Large intestine (tissue), 12 donors: ENCODE measurements at places on chromosomes 5 and 9. TPM values are rescaled to one million over a fixed set of nuclear protein-coding genes. Genes with fewer than 3 reads are reported as not detected.

PCDHGC3 gene
- polyA plus RNA-seq, result 30.4 TPM

IL5 gene
- 0.07 TPM for polyA plus RNA-seq

DNA sequence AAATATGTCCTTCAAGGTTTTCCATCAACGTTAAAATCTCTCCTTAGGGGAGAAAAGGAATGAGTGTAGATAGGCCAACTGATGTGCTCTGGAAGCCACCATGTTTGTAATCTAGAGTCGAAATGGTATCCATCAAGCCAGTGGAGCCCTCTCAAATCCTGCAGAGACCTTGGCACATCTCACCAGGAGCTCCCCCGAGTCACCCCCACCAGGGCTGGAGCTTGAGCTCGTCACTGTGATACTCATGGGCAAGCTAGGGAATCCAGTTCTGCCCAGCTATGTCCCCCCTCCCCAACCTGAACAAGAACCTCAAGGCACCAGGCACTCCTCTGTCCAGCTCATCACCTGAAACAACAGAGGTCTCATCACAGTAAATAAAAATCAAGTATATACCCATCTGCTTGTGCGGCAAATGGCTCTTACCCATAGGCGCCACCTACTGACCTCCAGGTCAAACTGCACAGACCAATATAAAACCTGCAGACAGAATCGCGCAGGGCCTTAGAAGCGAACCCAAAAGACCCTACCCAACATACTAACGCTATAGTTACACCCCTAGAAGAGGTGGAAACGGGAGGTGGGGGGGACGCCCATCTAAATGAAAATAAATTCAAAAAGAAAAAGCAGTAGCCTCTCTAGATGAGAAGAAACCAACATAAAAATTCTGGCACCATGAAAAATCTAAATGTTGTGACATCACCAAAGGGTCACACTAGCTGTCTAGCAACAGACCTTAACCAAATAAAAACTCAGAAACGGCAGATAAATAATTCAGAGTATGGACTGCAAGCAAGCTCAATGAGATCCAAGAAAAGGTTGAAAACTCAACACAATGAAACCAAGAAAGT, 75.0 kb downstream of the TTC39B start:
- H3K4me3 ChIP-seq, result no peak overlapping the region
- DNase-seq, result no peak
- no peaks in the 10 kb centered on the region for H3K4me1 ChIP-seq
- no peak overlapping the region for H3K27ac ChIP-seq
- peaks cover 2% of the 10 kb centered on the region for H3K36me3 ChIP-seq

- H3K36me3 ChIP-seq, result no peaks in the 10 kb centered on the region
- no peaks in the 10 kb centered on the region for H3K4me1 ChIP-seq
- H3K27me3 ChIP-seq, result no peaks in the 10 kb centered on the region
- H3K27ac ChIP-seq, result no peak within 1 kb of the TSS
- no peak for DNase-seq
These were observed at the start of gene PCDHA10 for GRCh38 chr5:140855772-140856674. Gene PCDHA10, plus strand, starts transcription at chr5:140855897. Its CDS starts 152 bp downstream, at chr5:140856049.

GRCh38 chr9:130963337-130963908, 24.4 kb upstream of the FIBCD1 start:
- H3K27ac ChIP-seq, result no peak overlapping the region
- H3K4me3 ChIP-seq, result no peak overlapping the region
- DNase-seq, result no peak
- H3K4me1 ChIP-seq, result no peaks in the 10 kb centered on the region
- no peaks in the 10 kb centered on the region for H3K36me3 ChIP-seq

- no peaks in the 10 kb centered on the region for H3K36me3 ChIP-seq
- H3K27ac ChIP-seq, result no peak overlapping the region
- DNase-seq, result no peak
- no peaks in the 10 kb centered on the region for H3K4me1 ChIP-seq
- H3K27me3 ChIP-seq, result no peaks in the 10 kb centered on the region
These were observed 28.6 kb upstream of the TAS2R1 start for GRCh38 chr5:9658706-9659105.

DNA sequence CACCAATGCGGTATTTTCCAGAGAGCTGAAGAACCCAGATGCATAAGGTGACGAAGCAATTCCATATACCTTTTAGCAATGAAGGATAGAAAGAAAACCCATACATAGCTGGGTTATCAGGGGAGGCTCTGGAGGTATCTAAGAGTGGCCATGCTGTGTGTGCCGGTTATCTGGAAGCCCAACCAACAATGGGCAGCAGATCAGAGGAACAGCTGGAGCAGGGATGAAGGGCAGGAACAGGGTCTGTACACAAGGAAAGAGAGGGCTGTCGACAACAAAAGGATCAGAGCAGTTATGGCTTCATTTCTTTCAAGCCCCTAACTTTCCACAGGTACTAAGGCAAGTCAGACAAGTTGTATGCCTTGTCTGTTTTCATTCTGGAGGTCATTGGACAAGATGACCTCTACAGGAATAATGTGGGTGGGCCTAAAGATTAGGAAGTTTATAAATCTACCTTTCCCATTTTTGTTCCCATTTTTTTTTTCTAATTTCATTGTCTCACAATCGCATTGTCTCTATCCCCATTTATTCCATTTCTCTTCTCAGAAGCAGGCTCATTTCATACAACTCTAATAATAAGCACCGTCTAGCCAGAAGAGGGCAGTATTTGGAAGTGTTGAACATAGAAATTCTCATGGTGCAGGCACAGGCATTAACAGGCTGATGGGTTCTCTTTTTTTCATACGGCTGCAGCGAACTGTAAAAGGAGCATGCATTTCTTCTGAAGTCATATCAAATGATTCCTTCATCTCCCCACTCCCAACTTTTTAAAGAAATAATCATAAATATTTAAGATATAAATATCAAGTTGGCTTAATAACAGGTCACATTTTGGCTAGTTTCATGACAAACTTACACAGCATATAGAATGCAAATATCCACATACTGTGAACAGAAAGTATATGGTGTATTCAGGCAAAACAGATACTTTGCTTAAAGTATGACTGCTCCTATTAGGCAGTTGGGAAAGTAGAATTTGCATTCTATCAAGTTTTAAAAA, 63.5 kb downstream of the ZNF474 start:
- peak; percentile 60 for DNase-seq
- no peaks in the 10 kb centered on the region for H3K4me1 ChIP-seq
- peaks cover 1% of the 10 kb centered on the region for H3K27me3 ChIP-seq
- H3K4me3 ChIP-seq, result no peak overlapping the region
- H3K27ac ChIP-seq, result no peak overlapping the region
- H3K36me3 ChIP-seq, result no peaks in the 10 kb centered on the region

- H3K4me1 ChIP-seq, result peaks cover 12% of the 10 kb centered on the region
- no peaks in the 10 kb centered on the region for H3K27me3 ChIP-seq
- no peaks in the 10 kb centered on the region for H3K36me3 ChIP-seq
These were observed 52.8 kb downstream of the ARHGEF28 start for GRCh38 chr5:73678807-73679206.

- H3K27me3 ChIP-seq, result no peaks in the 10 kb centered on the region
- DNase-seq, result no peak
- no peaks in the 10 kb centered on the region for H3K4me1 ChIP-seq
- no peak overlapping the region for H3K4me3 ChIP-seq
- H3K36me3 ChIP-seq, result no peaks in the 10 kb centered on the region
These were observed 66.6 kb downstream of the YIPF5 start for GRCh38 chr5:144103611-144104485.

SAPCD2 gene
- polyA plus RNA-seq, result 12.1 TPM

PCDHGB4 gene
- 1.4 TPM for polyA plus RNA-seq

DNA sequence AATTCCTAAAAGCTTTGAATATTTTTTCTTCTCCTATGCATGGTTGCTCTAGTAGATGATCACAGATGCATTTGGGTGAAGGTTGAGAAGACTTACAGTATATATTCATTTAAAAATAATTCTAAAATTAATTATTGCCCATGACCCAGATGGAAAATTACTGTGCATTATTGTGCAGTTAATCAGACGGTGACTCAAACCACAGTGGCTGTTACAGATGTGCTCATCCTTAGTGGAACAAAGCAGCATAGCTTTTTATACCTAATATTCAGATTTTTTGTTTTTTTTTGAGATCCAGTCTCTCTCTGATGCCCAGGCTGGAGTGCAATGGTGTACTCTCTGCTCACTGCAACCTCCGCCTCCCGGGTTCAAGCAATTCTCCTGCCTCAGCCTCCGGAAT, 10.7 kb downstream of the OR2V1 start:
- no peak overlapping the region for H3K27ac ChIP-seq
- H3K4me3 ChIP-seq, result no peak overlapping the region
- peaks cover 46% of the 10 kb centered on the region for H3K27me3 ChIP-seq
- H3K4me1 ChIP-seq, result no peaks in the 10 kb centered on the region

DNA sequence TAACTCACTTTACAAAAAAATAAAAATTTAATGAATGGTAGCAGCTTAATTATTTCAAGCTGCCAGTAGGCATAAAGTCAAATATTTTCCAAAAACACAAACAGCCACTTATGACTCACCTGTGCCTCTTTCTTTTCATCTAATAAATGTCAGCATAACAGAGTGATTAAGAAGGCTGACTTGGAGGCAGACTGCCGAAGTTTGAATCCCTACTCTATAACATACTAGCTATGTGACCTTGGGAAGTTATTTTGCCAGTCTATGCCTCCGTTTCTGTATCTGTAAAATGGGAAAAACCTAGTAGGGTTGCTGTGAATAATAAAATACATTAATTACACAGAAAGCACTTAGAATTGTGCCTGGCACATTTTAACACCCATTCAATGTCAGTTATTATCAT, 33.8 kb downstream of the FANCC start:
- H3K4me1 ChIP-seq, result peaks cover 14% of the 10 kb centered on the region
- no peaks in the 10 kb centered on the region for H3K36me3 ChIP-seq
- no peak for DNase-seq
- H3K27ac ChIP-seq, result peak overlapping the region; percentile 88
- H3K4me3 ChIP-seq, result no peak overlapping the region

- H3K27me3 ChIP-seq, result no peaks in the 10 kb centered on the region
- no peaks in the 10 kb centered on the region for H3K4me1 ChIP-seq
- no peak for DNase-seq
- no peak overlapping the region for H3K27ac ChIP-seq
- H3K36me3 ChIP-seq, result no peaks in the 10 kb centered on the region
- no peak overlapping the region for H3K4me3 ChIP-seq
These were observed 97.7 kb upstream of the PRRC1 start for GRCh38 chr5:127419683-127420257.

GRCh38 chr9:111316796-111317195, 13.2 kb downstream of the OR2K2 start:
- no peaks in the 10 kb centered on the region for H3K4me1 ChIP-seq
- H3K27me3 ChIP-seq, result no peaks in the 10 kb centered on the region
- H3K27ac ChIP-seq, result no peak overlapping the region
- H3K4me3 ChIP-seq, result no peak overlapping the region
- DNase-seq, result no peak
- H3K36me3 ChIP-seq, result no peaks in the 10 kb centered on the region

DNA sequence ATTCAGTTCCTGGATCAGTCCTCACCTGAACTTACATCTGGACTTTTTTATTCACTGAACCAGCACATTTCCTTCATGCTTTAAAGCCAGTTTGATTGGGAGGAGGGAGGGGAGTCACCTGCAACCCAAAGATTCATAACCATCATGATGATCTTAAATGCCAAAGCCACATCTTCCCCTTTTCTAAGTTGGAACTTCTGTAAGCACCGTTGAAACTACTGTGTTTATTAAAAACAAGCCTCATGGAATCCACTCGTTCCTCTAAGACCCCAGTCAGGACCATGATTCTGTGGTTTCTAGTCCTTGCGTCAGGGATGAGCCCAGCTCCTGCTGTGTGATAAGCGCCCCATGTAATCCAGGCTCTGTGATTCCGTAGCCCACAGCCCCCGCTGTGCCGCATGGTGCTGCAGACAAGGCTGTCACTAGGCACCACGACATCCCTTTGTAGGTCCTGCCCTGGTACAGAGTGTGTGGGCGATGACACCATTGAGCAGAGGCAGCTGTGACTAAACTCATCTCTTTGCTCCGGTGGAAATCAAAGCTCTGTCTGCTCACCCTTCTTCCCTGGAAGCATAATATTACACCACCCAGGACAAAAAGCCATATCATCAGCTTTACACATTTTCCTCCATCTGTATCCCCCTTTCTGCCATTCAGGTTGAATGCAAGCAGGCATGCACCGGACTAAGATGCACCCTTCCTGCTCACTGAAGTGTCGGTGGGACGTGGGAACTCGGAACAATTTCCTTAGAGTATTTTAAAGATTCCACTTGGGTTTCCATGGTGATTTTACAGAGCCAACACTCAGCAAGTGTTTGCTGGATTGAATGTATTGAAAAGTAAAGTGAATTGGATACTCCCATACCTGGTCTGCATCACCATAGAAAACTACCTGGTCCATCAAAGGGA, 132.0 kb upstream of the FSTL4 start:
- H3K4me1 ChIP-seq, result no peaks in the 10 kb centered on the region
- H3K27me3 ChIP-seq, result peaks cover 7% of the 10 kb centered on the region
- no peak for DNase-seq
- H3K36me3 ChIP-seq, result no peaks in the 10 kb centered on the region
- H3K4me3 ChIP-seq, result no peak overlapping the region

- no peak for DNase-seq
- no peak overlapping the region for H3K27ac ChIP-seq
- peaks cover 10% of the 10 kb centered on the region for H3K27me3 ChIP-seq
- peaks cover 10% of the 10 kb centered on the region for H3K4me1 ChIP-seq
- H3K4me3 ChIP-seq, result no peak overlapping the region
- no peaks in the 10 kb centered on the region for H3K36me3 ChIP-seq
These were observed 4.6 kb downstream of the PTGES start for GRCh38 chr9:129748249-129748648.

DNA sequence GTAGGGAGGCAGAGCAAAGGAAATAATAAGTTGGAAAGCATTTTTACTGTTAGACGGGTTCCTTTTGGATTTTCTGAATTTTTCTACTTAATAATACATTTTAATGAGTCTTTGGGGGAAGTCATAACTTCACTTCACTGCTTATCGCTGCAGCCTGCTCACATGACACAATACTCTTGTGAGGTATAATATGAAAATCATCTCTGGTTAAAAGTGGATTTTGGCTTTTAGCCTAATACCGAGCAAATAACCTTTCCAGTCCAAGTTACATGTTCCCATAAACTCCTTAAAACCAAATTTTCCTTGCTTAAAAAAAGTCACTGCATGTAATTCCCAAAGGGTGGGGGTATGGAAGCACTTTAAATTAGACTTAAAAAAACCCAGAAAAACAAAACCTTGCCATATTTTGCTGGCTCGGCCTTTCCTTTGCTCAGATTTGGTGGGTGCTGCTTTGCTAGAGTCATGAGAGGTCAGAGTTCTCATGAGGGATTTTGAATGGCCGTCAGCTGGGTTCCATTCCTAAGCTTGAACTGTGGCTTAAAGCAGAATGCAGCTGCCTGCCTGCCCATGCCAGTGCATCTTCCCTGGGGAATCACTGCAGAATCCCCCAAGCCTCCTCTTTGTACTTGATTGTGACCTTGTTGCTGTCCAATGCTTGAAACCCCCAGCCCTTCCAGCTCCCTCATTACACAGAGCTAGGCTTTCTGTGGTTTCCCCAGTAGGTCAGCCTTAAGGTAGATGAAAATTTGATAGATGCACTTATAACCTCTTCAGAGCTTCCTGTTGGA, 331.8 kb downstream of the KDM4C start:
- no peaks in the 10 kb centered on the region for H3K27me3 ChIP-seq
- H3K36me3 ChIP-seq, result peaks cover 6% of the 10 kb centered on the region
- H3K4me1 ChIP-seq, result no peaks in the 10 kb centered on the region
- no peak for DNase-seq
- no peak overlapping the region for H3K27ac ChIP-seq

- no peaks in the 10 kb centered on the region for H3K27me3 ChIP-seq
- H3K4me3 ChIP-seq, result no peak overlapping the region
- H3K36me3 ChIP-seq, result no peaks in the 10 kb centered on the region
These were observed 158.5 kb downstream of the TRPM3 start for GRCh38 chr9:70962761-70963440.
